Activated B cell treated with CpG ODN at 0.5 μM for 24 hours (primary cell): ENCODE measurements at places on chromosomes 2 and 18.

DNA sequence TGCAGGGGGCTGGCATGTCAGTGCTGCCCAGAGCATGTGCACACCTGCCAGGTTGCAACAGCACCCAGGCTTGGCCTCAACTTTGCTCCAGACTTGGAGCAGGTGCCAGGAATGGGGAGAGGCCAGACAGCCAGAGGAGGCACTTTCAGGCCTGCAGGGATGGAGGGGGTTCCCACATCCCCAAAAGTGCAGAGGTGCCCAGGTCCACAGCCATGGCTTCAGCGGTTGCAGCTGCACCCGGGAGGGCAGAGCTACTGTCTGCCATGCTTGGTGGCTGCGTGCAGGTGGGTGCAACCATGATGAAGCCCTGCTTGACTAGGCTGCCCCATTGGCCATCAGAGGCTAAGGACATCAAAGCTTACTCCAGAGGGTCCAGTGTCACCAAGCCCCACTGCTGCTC lies 196.8 kb upstream of the VRK2 start:
- no peak overlapping the region for H3K4me3 ChIP-seq
- no peaks in the 10 kb centered on the region for H3K27me3 ChIP-seq
- H3K27ac ChIP-seq, result no peak overlapping the region
- H3K4me1 ChIP-seq, result peaks cover 2% of the 10 kb centered on the region

DNA sequence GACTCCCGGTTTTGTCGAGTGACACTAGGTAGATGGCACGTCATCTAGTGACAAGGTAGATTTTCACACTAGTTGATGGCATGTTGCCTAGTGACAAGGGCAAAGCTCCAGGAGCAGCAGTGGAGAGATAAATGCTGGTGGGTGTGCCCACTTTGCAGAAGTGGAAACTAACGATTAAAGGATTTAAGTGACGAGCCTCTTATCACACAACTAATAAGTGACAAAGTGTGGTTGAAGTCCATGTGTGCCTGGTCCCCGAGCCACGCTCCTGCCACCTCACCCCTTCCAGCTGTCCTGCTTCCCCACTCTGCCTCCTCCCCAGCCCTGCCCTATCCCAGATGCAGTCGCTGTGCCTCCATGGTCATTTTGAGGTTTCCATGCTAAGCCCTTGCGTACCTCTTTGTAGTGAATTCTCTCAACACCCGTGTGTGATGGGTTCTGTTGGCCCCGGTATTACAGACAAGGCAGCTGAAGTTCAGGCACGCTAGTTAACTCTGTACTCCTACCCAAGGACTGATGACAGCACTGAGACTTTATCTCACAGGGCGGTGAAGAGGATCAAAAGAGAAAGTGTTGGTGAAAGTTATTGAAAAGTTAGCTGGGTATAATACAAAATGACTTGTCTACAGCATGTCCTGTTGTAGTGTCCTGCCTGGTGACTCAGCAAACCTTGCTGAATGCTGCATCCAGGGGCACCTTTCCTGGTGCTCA lies 113.4 kb upstream of the GLI2 start:
- no peak for DNase-seq
- H3K36me3 ChIP-seq, result no peaks in the 10 kb centered on the region
- no peaks in the 10 kb centered on the region for H3K27me3 ChIP-seq
- H3K27ac ChIP-seq, result no peak overlapping the region
- no peak overlapping the region for H3K4me3 ChIP-seq

DNA sequence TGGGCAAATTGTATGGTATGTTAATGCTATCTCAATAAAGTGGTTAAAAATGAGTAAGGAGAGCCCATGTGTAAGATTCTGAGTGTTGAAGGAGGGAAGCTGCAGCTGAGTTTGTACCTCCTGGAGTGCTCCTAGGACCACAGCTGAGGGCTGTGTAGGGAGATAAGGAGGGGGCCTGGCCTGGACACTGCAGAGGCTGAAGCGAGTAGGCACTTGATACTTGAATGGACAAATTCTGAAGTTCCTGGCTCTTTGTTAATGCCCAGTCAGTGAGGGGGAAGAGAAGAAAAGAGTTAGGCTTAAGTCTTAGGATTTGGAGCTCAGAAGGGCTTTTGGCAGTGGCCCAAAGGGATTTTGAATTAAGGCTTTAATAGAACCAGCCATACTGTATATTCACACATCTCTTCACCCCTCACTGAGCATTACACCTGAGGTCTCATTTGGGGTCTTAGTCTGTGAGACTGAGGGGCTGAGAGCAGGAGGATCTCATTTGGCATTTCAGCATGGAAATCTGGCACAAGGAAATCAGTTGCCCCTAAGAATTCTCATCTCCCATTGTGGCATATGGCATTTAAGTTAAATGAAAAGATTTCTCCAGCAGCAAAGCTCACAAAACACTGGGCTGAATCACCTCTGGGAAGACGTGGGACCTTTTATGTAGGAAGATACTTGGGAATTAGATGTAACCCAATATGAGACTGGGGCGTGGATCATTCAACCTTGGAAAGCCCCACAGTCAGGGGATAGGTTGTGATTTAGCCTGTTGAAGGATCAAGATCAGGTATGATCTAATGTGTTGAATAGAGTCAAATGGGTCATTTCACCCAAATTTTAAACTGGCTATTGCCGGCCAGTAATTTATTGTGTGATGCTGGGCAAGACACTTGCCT lies 46.8 kb downstream of the LIPG start:
- H3K36me3 ChIP-seq, result no peaks in the 10 kb centered on the region
- no peak overlapping the region for H3K4me3 ChIP-seq
- DNase-seq, result no peak
- H3K27ac ChIP-seq, result no peak overlapping the region
- H3K27me3 ChIP-seq, result peaks cover 9% of the 10 kb centered on the region

DNA sequence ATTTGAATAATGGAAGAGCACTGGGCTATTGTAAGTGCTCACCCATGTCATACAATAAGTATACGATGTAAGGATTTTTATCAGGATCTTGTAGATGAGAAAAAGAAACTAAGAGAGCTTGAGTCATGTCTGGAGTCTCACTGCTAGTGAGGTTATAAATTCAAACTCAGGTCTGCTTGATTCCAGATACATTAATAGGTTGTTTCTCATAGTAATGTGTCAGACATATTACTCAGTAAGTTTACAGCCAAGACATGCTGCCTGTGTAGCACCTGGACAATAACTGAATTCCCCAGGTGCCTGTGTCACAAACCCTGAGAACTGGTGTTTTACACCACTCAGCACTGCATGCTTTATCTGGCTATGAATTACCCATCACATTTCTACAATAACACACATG lies 216.9 kb upstream of the LRP1B start:
- H3K4me1 ChIP-seq, result no peaks in the 10 kb centered on the region
- no peaks in the 10 kb centered on the region for H3K27me3 ChIP-seq
- no peak for DNase-seq

DNA sequence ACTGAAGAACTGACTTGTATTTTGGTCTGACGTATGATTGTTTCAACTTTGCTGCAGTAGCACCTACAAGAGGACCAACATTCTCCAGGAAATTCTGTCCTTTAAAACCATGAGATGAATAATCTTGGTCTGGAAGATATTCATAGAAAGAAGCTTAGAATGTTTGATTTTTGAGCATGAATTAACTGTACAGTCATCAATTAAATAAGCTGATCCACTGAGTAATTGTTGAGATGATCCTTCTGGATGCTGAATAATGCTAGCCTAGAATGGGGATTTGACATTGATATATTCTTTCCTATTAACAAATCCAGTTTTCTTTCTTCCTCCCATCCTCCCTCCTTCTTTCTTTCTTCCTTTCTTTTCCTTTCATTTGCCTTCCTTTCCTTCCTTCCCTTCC lies 39.0 kb upstream of the CDK5R2 start:
- H3K36me3 ChIP-seq, result no peaks in the 10 kb centered on the region
- H3K4me1 ChIP-seq, result peaks cover 2% of the 10 kb centered on the region
- no peak for DNase-seq
- H3K27me3 ChIP-seq, result peaks cover 9% of the 10 kb centered on the region
- no peak overlapping the region for H3K27ac ChIP-seq
